ENCODE measurements at places on chromosomes 7 and 10. TPM values are rescaled to one million over a fixed set of nuclear protein-coding genes. Genes with fewer than 3 reads are reported as not detected.

Gene CLRN3
- not detected for total RNA-seq

Gene P4HA1
- 28.9 TPM for total RNA-seq

Gene ZNF32
- 13.9 TPM for total RNA-seq

Gene TBXAS1
- total RNA-seq: 7.2 TPM

Gene ERVW-1
- not detected for total RNA-seq

Gene GRID1
- not detected for total RNA-seq

Gene MINDY4
- 0.78 TPM for total RNA-seq

Gene GNG11
- total RNA-seq: not detected

Gene AKR1C4
- total RNA-seq: not detected

Gene FOXI2
- total RNA-seq: not detected

Gene MSMB
- total RNA-seq: not detected

Gene ACBD7
- 1.5 TPM for total RNA-seq

Gene PDK4
- total RNA-seq: not detected

Gene STOX1
- total RNA-seq: 0.37 TPM

Gene CNPY4
- total RNA-seq: 37.0 TPM

Gene PARD3
- total RNA-seq: 0.93 TPM

Gene GIMAP7
- 291 TPM for total RNA-seq

Gene TWIST1
- total RNA-seq: 6.7 TPM

Gene SH2D4B
- 0.17 TPM for total RNA-seq

Gene HOXA6
- total RNA-seq: not detected

Gene OR2A2
- not detected for total RNA-seq

Gene EN2
- total RNA-seq: not detected

Gene IGF2BP3
- total RNA-seq: 2.2 TPM

Gene TMEM130
- not detected for total RNA-seq

Gene LRRN3
- 127 TPM for total RNA-seq

Gene PRXL2A
- total RNA-seq: 8.2 TPM

Gene DMTF1
- 115 TPM for total RNA-seq

Gene LIPJ
- total RNA-seq: not detected

Gene FAM25A
- total RNA-seq: not detected

Gene MRC1
- not detected for total RNA-seq

Gene RBP3
- total RNA-seq: not detected

Gene PRPS1L1
- not detected for total RNA-seq

Gene ITPRIP
- 21.7 TPM for total RNA-seq

Gene BEND7
- total RNA-seq: not detected

Gene AGR2
- total RNA-seq: not detected

Gene NRCAM
- not detected for total RNA-seq

Gene CNTNAP2
- not detected for total RNA-seq

Gene FAM237B
- total RNA-seq: not detected

Gene LEP
- not detected for total RNA-seq

Gene ITGB8
- not detected for total RNA-seq

Gene SLC29A3
- total RNA-seq: 2.7 TPM

Gene NEUROG3
- not detected for total RNA-seq

Gene C10orf90
- total RNA-seq: not detected

Gene RNLS
- total RNA-seq: 2.1 TPM

Gene NKX2-3
- total RNA-seq: not detected

Gene CWF19L1
- 42.0 TPM for total RNA-seq

Gene ACBD5
- 18.2 TPM for total RNA-seq

Gene GIMAP4
- 476 TPM for total RNA-seq

Gene RNF32
- 3.7 TPM for total RNA-seq

Gene PTF1A
- total RNA-seq: not detected

Gene MPP7
- total RNA-seq: 3.6 TPM

Gene NODAL
- total RNA-seq: not detected

Gene OR9A2
- not detected for total RNA-seq

Gene TMEM176A
- not detected for total RNA-seq

Gene LRRC18
- total RNA-seq: not detected

Gene PAOX
- total RNA-seq: 6.2 TPM

Gene CTAGE6
- 1.7 TPM for total RNA-seq

Measured in T-helper 1 cell treated with Interleukin-12 subunit alpha and Interleukin-12 subunit beta and Interleukin-4 antibody, amounts not matched to agents 30 ng/mL and 1 ng/mL, for 36 hours (primary cell).